ENCODE measurements at places on chromosomes 11 and 22. TPM values are rescaled to one million over a fixed set of nuclear protein-coding genes. Genes with fewer than 3 reads are reported as not detected.

HBB gene
- total RNA-seq = 151 TPM

C22orf42 gene
- total RNA-seq = not detected

GRCh38 chr11:119713359-119714040, 15.5 kb downstream of the NECTIN1 start:
- DNase-seq = no peak

DNA sequence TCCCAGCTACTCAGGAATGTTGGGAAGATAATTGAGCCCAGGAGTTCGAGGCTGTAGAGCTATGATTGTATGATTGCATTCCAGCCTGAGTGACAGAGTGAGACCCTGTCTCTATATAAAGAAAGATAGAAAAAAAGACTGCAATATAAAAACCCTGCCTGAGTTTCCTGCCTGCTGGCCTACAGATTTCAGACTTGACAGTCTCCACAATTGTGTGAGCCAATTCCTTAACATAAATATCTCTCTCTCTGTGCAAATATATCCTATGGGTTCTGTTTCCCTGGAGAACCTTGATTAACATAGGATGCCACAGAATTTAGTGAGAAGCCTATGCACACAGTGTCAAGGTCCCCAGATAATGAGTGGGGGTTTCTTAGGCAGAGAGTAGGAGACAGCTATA, 32.5 kb upstream of the ZBTB44 start:
- no peak for DNase-seq

- no peak for DNase-seq
Observed at GRCh38 chr22:36330127-36330526, 57.6 kb downstream of the MYH9 start.

DNA sequence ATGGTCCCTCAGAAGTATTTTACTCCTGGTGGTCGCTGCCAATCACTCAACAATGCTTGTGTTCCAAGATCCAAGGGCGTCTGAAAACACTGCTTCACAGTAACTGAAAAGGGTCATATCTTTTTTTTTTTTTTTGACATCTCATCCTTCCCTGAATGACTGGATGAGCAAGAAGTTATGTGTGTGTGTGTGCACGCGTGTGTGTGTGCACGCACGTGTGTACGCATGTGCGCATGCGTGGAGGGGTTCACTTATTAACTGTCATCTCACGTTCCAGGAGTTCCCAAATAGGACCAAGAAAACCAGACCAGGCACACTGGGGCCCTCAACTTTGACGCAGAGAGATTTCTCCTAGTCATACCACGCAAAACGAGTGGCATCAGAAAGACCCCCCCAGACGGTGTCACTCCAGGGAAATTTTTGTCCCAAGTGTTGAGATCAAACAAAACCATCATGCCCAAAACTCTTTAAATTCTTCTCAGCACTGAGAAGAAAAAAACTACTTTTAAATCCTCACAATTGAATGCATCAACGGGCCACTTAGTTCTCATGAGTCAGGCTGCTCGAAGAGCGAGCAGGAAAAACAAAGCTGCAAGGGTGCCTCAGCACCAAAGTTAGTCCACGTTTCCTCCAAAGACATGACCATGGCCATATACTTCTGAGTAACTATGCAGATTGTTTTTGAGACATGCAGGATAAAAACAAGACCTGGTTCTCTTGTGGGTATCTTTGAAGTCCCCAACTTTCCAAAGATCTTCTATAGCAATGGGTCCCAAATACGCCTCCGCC, 12.9 kb downstream of the MN1 start:
- no peak for DNase-seq
